CD4-positive, alpha-beta T cell treated with Interleukin-15 for 4 hours (primary cell): ENCODE measurements at places on chromosomes 13 and 19.
A peak's percentile ranks its signal among the peaks of the same experiment; 100 is the strongest.

GRCh38 chr19:44614313-44614712, 950 bp downstream of the IGSF23 start:
- DNase-seq: no peak

DNA sequence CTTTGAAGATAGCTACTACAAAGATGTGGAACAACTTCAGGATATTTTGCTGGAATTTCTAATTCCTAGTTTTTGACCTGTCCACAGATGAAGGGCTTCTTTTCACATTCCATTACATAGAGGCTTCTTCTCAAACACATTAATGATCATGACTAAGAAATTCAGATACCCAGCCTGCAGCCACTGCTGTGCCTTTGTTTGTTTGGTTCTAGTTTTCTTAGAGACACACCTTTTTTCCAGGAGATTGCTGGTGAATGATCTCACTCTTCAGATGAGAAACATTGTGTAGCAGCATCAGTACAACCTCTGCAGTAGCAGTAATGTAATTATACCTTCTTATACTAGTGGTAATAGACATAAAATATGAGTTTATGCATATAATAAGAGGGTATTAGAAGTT, 5.0 kb downstream of the TDRD3 start:
- peak; percentile 9 for DNase-seq

- no peak for DNase-seq
Measured at GRCh38 chr13:53064731-53065130, 36.1 kb downstream of the OLFM4 start.

GRCh38 chr19:49549045-49549444, 21.2 kb downstream of the RCN3 start:
- no peak for DNase-seq

- no peak for DNase-seq
Measured at GRCh38 chr19:6509118-6509971, 7.2 kb upstream of the TUBB4A start.

GRCh38 chr19:18712981-18713380, 29.5 kb downstream of the CRTC1 start:
- no peak for DNase-seq

GRCh38 chr13:51981355-51981754, 29.9 kb downstream of the ATP7B start:
- no peak for DNase-seq

DNA sequence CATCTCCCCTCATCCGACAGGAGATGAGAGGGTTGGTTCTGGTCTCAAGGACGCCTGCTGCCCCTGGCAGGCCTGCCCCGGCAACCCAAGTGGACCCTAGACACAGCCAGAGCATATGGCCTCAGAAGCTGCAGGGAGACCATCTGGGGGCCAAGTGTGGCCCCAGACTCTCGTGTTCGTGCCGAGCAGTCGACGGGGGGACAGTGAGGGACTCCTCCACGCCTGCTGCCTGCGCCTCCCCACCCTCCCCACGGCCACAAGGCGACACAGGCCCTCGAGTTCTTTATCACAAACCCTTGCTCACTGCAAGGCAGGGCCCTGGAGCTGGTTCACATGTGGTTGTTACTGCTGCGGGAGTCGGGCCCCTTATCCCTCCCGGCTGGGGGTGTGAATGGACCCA, 9.3 kb downstream of the CAPS start:
- DNase-seq: no peak

DNA sequence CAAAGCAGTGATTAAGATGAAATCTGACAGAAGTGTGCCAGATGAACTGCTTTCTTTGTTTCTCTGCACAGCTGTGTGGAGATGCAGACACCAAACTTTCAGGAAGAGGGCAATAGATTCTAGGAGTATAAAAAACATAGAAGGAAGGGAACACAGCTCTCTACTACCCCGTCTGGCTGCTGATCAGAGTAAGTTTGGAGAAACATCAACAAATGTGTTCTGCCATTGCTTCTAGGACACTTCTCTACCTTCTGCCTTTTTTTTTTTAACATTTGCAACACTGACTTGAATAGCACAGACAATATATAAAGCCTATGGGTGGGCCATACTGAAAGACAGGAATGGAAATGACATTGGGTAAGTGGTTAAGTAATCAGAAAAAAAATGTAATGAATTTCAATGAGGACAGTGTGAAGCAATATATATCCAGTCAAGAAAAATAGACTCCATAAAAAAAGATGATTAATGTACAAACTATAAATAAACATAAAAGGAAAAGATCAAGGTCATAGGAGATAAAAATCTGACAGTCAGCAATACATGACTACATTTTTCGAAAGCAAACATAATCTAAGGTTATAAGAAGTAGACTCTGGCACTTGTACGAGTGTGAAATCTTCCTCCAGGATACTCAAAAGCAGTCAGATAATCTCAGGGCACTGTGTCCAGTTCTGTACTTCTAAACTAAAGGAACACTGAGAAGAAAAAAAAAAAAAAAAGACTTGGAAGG, 21.4 kb downstream of the NUFIP1 start:
- DNase-seq: no peak
